NCI-H460 (cell line): ENCODE measurements at places on chromosomes 1 and 21. TPM values are rescaled to one million over a fixed set of nuclear protein-coding genes. Genes with fewer than 3 reads are reported as not detected.

DNA sequence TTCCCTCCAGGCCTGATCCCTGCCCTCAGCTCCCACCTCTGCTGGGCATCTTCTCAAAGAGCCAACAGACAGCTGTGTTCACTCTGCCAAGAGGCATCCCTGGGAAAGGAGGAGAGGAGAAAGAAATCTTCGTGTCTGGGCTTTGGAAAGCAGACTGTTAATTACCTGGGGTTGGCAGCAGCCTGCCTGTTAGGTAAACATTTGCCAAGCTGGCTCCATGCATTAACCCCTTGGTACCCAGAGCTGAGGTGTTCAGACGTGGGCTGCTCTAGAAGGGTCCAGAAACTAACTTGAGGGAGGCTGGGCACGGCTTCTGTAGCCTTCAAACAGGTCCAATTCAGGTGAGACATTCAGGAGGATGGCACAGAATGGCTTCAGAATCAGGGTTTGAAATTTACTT lies 8.7 kb upstream of the EXTL1 start:
- DNase-seq, result no peak

- peak; percentile 11 for DNase-seq
These were observed 77.0 kb downstream of the ZMYM4 start for GRCh38 chr1:35345439-35345981.

- peak; percentile 96 for DNase-seq
These were observed at the start of gene BSDC1 for GRCh38 chr1:32394141-32394889. Gene BSDC1 (minus strand): TSS chr1:32394441. CDS start chr1:32394414, 27 bp downstream.

Gene EFNA1
- 18.1 and 22.3 TPM in 2 replicates for total RNA-seq

Gene GPR25
- not detected in 2 replicates for total RNA-seq

GRCh38 chr1:165856606-165857005 lies 29.2 kb downstream of the UCK2 start:
- DNase-seq, result no peak

- DNase-seq, result no peak
These were observed 615 bp downstream of the GPR161 start for GRCh38 chr1:168135921-168136708.

DNA sequence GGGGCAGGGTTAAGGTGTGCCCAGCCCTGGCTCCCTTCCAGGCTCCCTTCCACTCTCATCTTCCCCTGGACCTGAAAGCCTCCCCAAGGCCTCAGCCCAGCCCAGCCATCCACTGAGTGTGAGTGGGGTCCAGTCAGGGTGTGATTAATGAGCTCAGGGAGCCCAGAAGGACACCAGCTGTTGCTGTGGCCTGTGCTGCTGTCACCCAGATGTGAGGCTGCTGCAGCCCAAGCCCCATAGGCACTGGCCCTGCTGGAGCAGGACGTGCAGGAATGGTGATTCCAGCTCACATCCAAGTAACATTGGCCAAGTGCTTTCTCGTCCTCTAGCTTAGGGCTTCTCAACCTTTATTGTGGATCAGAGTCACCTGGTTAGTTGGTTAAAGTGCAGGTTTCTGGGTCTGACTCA lies 77.6 kb downstream of the EPHB2 start:
- no peak for DNase-seq
